NCI-H187 treated with DMSO at 0.1 percent for 48 hours (cell line): ENCODE measurements at places on chromosomes 11 and 22.
A peak's percentile ranks its signal among the peaks of the same experiment; 100 is the strongest.

GRCh38 chr11:71136095-71136845 is 116.1 kb downstream of the SHANK2 start:
- no peak for DNase-seq

DNA sequence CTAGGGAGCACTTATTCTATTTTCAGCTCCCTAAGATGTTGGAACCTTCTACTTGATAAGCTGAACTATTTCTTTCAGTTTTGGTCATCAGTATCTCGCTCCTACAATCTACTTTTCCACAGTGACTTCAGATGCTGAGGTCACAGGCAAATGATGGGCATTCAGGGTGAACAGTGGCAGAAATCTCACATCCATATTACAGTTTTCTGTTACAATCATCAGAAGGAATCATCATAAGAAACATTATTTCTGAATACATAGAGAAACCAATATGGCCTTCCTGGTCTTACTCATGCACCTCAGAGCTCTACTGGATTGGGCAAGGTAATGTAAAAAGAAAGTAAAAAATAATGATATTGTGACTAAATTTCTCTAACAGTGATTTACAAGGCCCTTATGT is 39.4 kb upstream of the DDI1 start:
- no peak for DNase-seq

DNA sequence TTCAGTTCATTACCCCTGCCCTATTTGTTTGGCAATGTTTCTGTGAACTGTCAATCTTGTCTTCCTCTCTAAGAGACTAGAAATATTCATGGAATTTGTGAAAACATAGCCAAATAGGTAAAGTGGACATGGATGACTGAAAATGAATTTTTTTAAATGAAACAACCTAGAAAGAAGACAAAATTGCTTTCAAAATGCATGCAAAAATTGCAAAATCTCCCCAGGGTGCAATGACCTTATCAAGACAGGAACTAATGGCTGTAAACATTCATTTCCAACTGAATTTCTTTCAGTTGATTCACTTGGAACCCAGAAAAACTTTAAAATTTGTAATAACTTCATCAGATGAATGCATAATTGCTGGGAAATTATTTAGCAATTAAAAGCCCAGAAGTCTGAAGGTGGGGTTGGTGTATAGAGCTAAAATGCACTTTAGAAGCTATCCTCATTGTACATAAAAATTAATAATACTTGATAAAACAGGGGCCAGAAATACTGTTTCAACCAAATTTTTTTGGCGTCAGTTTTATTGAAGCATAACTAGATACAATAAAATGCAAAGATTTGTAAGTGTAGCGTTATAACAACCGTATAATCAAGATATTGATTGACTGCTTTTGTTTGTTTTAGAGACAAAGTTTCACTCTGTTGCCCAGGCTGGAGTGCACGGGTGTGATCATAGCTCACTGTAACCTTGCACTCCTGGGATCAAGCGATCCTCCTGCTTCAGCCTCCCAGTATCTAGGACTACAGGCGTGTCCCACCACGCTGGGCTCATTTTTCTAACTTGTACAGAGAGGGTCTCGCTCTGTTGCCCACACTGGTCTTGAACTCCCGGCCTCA is 27.6 kb upstream of the SLC35C1 start:
- DNase-seq = no peak

- peak; percentile 47 for DNase-seq
Observed at GRCh38 chr11:109971184-109971523, 122.0 kb upstream of the ZC3H12C start.

DNA sequence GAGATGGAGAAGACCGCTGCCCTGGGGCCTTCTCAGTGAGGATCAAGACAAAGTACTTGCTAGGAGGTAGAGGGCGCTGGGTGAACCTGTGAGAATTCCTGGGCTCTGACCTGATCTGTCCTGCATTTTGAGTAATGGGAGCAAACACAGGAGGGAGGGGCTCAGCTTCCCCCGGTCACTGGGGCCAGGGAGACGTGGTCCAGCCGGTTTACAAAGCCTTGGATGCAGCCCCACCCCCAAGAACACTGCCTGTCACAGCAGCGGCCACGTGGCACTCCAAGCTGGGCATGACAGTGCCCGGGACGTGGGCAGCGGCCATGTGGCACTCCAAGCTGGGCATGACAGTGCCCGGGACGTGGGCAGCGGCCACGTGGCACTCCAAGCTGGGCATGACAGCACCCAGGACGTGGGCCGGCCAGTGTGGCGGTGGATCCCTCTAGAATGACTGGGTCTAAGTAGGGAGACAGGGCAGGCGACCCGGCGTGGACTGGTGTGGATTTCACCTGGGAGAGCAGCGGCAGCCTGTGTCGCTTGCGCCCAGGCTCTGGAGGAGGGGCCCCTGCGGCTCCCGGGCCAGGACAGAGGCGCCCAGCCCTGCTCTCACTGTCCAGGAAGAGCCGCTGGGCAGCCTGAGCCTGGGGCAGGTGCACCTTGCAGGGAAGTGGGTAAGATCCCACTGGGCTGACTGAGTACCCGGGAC is 2.5 kb upstream of the TTLL8 start:
- DNase-seq = no peak

DNA sequence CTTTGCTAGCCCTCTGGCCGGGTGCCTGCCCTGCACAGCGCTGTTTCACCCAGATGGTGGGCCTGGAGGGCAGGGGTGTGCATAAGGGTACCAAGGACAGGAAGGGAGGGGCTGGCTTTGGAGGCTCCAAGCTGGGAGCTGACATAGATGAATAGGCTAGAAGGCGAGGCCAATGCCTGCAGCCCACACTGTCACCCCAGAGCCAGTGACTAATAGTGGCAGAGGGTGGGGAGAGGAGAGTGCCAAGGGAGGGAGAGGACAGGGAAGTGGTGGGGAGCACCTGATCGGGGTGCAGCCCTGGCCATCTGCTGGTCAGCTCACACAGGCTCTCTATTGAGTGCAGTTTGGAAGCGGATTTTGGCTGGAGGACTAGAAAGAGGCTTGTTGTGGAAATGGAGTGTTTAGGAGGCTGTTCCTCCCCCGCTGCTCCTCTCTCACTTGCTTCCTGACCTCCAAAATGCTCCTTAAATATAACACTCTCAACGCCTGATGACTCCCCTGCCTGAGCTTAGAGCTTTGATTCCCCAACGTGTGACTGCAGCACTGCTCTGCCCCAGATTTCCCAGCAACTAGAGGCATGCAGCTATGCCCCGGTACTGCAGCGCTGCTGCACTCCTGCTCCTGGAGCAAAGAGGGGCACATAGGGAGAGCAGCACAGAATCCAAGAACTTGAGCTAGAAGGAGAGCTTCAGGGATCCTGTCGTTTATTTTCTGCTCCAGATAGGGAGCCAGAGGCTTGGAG is 89.2 kb downstream of the GRAMD1B start:
- DNase-seq = no peak

GRCh38 chr11:1696608-1697570 is at the start of gene KRTAP5-6:
Gene KRTAP5-6, plus strand, starts transcription at chr11:1697195. Its CDS starts 51 bp downstream, at chr11:1697246.
- DNase-seq = no peak

DNA sequence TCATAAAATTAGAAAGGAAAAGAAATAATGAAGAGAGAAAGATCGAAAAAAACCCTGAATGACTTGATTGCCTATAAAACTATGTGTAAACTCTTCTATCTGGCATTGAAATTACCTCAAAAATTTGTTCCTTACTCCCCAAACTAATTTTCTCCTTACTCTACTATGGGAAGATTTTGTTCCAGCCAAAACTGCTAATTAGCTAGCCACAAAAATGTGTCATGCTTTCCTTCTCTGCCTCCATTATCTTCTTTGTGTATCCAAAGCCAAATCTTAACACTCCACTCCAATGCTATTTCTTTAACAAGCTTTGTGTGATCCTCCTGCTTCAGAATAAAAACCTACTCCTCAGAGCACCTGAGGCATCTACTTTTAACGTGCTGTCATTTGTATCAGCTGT is 831.2 kb downstream of the METTL15 start:
- DNase-seq = no peak

DNA sequence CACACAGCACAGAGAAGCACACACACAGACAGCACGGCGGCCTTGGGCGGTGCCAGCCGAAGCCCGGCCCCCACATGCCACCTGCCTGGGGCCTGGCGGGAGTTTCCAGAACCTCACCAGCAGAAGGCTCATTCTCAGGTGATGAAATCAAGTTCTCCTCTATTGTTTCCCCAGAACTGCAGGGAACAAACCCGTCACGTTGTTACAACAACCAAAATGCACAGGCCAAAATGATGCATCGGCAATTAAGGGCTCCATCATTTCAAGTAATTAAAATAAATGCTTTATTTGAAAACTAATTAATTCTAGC is 30.8 kb downstream of the GNB1L start:
- no peak for DNase-seq

GRCh38 chr11:133697161-133697560 is 148.2 kb downstream of the SPATA19 start:
- DNase-seq = no peak

- DNase-seq = no peak
Observed at GRCh38 chr11:31106326-31106725, 263.2 kb downstream of the DCDC1 start.

DNA sequence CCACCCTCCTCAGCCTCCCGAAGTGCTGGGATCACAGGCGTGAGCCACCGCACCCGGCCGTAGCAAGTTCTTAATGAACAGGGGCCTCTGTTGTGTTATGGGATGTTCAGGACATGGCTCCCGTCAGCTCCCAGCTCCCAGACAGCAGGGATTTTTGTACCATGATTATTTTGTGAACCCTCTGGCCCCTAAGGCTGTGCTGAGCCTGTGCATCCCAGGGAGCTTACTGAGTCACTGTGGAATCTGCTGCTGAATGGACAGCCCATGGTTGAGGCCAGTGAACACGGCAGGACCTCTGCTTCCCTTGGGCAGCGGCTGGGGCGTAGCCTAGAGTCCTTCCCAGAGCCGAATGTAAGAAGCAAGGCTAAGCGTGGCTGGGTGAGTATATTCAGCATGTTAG is 245.2 kb downstream of the NTM start:
- DNase-seq = no peak

DNA sequence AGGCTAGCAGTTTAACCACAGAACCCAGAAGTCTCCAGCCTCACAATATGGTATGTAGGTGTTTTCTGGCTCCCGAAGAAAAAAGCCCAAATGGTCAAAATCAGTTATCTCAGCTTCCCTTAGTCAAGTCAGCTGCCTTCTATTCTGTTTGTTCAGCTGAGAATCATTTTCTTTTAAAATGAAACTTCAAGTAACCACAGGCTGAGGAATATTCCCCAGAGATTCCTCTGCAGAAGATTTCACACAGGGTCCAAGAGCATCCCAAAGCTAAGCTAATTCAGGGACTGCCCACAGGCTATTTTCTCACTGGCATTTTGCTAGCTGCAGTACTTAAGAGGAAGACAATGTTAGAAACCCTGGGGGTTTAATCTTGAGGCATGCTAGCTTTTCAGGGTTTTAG is 977.0 kb upstream of the CHORDC1 start:
- no peak for DNase-seq

DNA sequence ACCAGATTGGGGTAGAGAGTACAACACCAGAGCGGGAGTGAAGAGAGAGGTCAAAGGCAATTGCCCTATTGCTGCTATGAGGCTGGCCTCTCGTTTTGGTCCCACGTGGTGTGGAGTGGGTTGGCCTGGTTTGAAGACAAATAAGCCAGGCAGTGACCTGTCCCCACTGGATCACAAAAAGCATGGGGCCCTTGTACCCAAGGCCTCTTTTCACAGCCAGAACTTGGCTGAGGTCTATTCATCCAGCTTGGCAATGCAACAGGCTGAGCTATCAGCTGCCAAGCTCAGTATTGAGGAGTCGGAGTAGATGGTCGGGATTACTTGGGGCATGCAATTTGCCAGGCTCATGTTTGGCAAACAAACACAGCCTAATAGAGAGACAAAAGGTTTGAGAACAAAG is 19.2 kb upstream of the GALNT18 start:
- no peak for DNase-seq

GRCh38 chr11:117700551-117700950 is 96.5 kb downstream of the DSCAML1 start:
- DNase-seq = no peak

DNA sequence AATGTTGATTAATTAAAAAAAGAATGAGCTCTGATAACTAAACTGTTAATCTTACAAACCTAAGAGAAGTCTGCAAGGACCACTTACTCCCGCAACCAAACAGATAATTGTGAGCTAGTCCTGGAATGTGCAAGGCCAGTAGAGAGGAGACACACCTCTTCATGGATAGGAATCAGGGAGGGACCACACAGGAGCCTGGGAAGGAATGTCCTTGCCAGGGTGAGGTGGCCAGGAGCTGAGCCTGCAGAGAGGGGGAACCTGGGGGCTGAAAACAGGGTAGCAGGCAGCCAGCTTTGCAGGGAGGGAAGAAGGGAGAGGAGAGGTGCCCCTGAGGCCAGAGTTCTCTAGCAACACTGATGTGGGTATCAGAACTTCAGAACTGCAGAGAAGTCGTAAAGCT is 9.4 kb upstream of the NLRP10 start:
- no peak for DNase-seq

- no peak for DNase-seq
Observed at GRCh38 chr11:34653031-34653430, 32.1 kb downstream of the EHF start.

- no peak for DNase-seq
Observed at GRCh38 chr11:110251836-110252235, 44.6 kb downstream of the RDX start.

GRCh38 chr11:2697866-2698265 is 1.9 kb downstream of the KCNQ1OT1 start:
- DNase-seq = no peak

GRCh38 chr11:103842795-103843194 is 193.6 kb upstream of the DDI1 start:
- no peak for DNase-seq

- DNase-seq = no peak
Observed at GRCh38 chr11:66363805-66364535, 7.6 kb downstream of the SLC29A2 start.

DNA sequence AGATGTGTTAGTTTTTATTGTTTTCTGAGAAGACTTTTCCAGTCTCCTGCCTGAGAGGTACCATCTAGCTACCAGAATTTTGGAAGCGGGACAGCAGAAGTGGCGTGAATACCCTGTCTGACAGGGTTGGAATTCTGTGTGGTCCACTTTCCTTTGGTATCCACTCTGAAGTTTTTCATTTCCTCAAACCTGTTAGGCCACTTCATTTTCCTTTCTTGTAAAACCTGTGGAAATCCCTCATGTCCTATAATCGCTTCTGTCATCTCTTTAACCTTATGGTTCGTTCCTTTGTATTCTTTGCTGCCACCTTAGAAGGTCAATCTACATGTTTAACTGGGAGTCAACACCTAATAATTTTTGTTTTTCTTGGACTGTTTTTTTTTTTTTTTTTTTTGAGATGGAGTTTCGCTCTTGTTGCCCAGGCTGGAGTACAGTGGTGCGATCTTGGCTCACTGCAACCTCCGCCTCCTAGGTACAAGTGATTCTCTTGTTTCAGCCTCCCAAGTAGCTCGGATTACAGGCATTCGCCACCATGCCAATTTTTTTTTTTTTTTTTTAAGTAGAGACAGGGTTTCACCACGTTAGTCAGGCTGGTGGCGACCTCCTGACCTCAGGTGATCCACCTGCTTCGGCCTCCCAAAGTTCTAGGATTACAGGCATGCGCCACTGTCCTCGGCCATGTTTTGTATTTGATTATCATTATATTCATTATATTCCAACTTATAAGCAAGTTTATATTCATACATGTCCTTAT is 7.1 kb downstream of the SFI1 start:
- DNase-seq = no peak
